ENCODE measurements at places on chromosomes 13 and 19.

DNA sequence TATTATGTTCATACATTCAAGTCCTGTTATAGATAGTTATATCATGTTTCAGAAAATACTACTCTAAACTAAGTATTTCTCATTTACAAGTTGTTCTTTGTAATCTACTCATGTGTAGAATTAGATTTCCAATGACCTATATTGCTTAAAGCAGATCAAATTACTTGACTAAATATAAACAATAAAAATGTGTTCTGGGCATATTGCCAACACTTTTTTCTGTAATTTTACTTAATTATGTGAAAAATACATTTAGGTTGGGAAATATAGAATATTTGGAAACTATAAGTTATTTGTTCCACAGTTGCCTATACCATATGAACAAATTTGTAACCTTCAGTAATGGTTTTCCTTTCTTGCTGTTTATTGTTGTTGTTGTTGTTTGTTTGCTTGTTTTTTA is 275.2 kb upstream of the PCDH9 start:
- no peak for DNase-seq

DNA sequence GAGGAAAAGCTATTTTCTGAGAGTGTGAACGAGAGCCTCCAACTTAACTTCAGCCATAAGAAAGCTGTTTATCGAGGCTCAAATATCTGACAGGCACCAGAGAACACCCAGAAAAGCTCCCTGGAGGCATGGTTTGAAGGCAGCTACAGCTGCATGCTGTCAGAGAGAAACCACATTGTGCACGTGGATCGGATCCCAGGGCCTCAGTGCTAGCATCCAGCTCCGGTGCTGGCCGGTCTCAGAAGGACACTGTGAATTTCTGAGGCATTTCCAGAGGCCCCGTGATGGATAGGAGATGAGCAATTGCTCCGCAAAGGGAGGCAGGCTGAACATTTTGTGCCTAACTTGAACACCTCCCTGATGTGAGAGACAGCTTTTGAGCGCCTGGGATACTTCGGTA is 315.7 kb downstream of the FGF9 start:
- DNase-seq: no peak

- no peak for DNase-seq
Observed at GRCh38 chr19:30216453-30216852, 155.7 kb upstream of the ZNF536 start.

- DNase-seq: no peak
Observed at GRCh38 chr19:2476451-2477140, 669 bp downstream of the GADD45B start.

- DNase-seq: no peak
Observed at GRCh38 chr19:10223488-10224213, 7.5 kb downstream of the S1PR2 start.

DNA sequence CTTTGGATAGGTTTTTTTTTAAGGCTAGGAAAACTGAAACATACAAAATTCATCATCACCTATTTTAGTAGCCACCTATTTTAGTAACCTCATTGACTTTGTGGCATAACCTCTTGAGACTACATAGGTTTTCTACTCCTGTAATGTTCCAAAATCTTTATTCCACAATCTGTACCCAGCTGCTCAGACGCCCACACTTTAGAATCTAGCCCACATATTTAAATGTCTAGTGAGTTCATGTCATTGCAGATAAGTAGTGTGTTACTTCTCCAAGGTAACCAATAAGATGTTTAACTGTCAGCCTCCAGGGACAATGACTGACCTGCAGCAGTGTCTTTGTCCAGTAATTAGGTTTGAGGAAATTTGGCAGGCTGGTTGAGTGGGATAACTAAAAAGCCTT is 330.2 kb downstream of the MZT1 start:
- DNase-seq: no peak

- DNase-seq: no peak
Observed at GRCh38 chr19:51938936-51939335, 11.7 kb downstream of the ZNF613 start.

- DNase-seq: no peak
Observed at GRCh38 chr13:97986835-97987234, 33.4 kb downstream of the IPO5 start.

DNA sequence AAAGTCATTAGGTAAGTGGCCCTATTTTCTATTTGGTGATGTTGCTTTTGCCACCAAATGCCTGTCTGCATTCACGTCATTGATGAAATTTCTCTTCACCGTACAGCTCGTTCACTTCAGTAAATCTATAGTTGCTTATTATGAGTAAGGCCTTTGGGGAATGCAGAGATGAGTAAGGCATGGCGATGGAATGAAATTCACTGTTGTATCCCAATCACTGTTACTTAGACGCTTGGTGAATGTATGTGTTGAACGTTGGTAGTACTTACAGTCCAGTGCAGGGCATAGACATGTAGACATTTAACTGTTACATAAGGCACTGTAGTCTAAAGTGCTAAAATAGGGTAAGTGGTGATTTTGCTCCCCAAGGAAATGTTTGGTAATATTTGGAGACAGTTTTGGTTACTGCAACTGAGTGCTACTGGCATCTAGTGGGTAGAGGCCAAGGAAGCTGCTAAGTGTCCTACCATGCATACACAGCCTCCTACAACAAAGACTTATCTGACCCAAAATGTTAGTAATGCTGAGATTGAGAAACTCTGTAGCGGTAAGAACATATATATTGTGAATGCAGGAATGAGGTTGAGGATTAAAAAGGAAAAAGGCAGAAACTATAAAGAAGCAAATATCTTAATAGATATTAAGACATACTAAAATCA is 5.8 kb downstream of the AKAP11 start:
- DNase-seq: no peak

- no peak for DNase-seq
Observed at GRCh38 chr19:19405971-19406877, 749 bp downstream of the GATAD2A start.

DNA sequence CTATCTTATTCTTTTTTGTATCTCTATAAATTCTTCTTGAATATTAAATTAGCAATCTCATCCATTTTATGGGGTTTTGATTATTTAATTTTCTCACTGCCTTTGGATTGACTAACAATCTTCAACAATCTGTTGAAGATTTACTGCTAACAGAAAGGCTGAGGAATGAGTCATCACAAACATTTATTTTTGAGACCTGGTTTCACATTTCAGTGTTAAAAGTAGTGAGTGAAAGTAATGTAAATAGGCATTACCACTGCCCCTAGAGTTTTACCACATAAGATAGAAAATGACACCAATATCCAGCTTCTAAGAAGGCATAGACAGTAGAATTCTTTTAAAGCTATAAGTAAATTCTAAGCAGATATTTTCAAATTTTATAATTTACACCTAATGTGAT is 472.8 kb downstream of the OLFM4 start:
- no peak for DNase-seq

DNA sequence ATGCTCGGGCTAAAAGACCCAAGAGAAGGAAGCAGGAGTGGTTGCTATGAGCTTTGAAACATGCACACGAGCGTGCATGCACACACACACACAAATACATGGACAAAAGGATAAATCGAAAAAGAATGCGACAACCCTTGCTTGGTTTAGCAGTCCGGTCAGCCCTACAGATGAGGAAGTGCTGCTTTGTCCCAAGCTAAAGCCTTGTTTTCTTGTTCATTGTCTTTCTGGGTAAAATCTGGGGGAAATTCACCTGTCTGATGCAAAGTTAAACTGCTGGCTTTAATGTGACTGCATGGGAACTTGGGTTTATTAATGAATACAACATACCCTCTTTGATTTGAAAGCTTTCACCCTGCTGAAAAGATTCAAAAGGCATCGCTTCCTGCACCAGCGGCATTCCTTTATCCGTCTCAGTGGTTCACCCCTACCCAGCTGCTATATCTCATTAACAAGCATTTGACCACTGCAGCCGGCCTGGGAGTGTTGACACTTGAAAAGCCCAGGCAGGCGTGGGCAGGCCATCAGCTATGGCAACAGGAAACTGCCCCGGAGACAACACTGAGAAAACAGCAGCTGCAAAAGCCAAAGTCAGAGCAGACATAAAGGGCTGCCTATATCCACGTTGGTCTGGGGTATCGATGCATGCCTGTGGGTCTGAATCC is 301.7 kb downstream of the NDFIP2 start:
- no peak for DNase-seq

DNA sequence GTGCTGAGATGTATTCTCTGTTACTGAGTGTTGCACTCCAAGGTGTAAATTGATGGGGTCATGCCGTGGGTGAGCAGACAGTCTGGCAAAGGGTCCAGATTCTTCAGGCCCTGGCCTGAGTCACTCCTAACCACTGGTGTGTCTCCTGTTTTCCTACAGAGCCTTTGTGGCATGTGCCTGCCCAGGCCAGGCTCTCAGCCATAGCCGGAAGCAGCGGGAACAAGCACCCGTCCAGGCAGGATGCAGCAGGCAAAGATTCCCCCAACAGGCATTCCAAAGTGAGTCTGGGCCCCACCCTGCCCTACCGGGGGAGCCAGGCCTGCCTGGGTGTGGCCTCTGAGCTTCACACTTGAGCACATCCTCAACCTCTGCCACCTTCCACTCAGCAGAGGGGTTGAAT is 61.9 kb downstream of the DPF1 start:
- DNase-seq: no peak

DNA sequence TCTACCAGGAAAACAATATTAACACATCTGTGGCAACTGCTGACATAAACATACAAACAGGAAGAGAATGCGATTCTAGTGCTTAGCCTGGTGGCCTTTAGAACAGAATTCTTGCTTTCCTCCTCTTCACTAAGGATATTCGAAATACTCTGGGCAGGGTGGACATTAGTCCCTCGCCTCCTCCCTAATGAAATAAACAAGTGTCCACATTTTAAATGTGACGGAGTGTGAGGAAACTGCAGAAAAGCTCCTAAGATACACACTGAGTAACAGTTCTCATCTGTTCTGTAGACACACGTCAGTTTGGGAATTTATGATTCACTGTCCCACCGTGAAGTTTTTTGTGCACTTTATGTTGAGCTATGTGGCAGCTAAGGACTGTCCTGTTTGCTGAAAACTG is 639 bp downstream of the STARD13 start:
- no peak for DNase-seq

GRCh38 chr13:44333950-44334655 is 39.5 kb upstream of the SERP2 start:
- DNase-seq: no peak

- no peak for DNase-seq
Observed at GRCh38 chr13:50731400-50731799, 112.1 kb downstream of the DLEU7 start.

- no peak for DNase-seq
Observed at GRCh38 chr19:46859637-46860124, 1.1 kb upstream of the ARHGAP35 start.

DNA sequence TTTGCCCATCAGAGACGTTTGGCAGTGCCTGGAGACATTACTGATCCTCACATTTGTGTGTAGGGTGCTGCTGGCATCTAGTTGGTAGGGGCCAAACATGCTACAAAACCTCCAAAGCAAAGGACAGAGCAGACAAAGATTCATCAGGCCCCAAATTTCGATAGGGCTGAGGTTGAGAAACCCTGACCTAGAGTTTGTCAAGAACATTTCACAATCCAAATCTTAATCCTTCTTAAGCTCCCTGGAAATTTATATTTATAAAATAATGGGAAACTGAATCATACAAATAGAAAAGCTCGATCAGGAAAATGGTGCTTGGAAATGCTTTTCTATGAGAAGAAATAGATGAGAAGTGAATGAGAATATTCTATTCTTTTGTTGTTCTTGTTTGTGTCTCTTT is 273.6 kb downstream of the DCT start:
- no peak for DNase-seq

- no peak for DNase-seq
Observed at GRCh38 chr19:15108145-15108844, 1.1 kb downstream of the SYDE1 start.

DNA sequence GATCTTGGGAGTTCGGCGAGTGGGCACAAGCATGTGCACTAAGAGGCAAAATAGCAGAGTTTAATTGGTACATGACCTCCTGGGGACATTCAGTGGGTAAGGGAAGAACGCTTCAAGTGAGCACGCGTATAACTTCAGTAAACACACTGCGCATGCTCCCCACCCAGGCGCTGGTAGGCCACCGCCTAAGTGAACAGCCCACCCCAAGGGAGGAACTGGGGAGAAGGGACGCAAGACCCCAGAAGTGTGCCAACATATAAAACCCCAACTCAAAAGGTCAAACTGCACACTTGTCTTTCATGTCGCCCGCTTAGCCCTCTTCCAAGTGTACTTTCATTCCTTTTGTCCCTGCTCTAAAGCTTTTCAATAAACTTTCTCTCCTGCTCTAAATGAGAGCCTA is 10.5 kb upstream of the NTN5 start:
- no peak for DNase-seq

DNA sequence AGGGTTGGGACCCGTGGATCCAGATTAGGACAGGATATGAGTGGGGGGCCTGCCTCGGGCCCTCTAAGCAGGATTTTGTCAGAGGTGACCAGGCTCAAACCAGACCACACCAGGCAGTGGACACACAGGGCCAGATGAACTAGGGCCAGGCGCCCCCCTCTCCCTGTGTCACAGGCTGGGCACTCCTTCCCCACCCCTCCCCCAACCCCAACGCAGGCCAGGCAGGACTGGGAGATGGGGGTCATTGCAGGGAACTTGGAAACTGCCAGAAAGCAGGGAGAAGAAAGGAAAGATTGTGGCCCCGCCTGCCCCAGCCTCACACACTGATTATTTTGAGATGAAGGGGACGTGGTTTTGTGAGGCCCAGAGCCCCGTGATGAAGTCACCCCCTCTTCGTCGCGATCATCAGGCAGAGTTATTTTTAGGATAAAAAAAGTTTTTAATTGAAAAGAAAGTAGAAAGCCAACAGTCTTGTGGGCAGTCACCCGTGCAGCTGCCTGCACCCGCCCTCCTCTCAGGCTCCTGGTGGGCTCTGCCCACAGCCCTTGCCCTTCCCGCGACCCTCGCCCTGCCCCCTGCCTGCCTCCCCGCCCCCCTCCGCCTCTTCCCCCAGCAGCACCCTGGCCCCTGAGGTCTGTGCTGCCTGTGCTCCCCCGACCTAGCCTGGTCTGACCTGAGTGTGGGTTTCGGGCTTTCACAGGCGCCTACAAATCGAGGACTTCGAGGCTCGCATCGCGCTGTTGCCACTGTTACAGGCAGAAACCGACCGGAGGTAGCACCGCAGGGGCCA is 1.9 kb upstream of the YJEFN3 start:
- DNase-seq: no peak

GRCh38 chr13:46543287-46543686 is 9.7 kb upstream of the LRCH1 start:
- no peak for DNase-seq
